Activated naive CD4-positive, alpha-beta T cell treated with anti-CD3 and anti-CD28 coated beads for 36 hours (primary cell): ENCODE measurements at places on chromosomes 3 and 15.

DNA sequence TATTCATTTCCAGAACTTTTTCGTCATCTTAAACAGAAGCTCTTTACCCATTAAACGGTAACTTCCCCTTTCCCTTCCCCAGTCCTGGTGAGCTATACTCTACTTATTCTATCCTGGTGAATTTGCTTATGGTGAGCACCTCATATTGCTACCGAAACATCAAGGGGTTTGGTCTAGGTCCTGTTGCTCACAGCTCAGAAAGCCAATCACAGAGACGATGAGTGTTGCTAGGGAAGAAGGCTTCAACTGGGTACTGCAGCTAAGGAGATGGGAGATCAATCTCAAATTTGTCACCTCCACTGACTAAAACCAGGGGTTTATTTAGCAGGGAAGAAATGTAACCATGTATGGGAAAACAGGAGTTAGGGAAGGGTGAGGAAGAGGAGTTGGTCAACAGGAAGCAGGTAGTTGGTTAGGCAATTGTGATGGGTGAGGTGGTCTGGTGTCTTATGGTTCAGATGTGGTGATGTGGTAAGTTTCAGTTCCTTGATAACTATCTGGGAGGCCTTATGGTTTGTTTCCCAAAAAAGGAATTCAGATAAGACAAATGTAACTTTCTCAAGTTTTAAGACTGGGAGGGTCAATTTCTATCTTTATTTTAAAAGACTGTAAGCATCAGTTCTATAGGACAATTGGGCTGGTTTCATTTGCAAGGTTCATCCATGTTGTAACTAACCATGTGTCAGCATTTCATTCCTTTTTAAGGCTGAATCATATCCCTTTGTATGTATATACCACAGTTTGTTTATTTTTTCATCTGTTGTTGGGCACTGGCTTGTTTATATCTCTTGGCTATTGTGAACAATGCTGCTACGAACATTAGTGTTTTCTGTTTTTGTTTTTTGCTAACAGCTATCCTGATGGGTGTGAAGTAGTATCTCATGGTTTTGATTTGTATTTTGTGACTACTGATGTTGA lies 24.3 kb downstream of the ARHGAP11B start:
- no peak for DNase-seq

- no peak for DNase-seq
Measured at GRCh38 chr3:14685179-14685578, 10.2 kb downstream of the C3orf20 start.

DNA sequence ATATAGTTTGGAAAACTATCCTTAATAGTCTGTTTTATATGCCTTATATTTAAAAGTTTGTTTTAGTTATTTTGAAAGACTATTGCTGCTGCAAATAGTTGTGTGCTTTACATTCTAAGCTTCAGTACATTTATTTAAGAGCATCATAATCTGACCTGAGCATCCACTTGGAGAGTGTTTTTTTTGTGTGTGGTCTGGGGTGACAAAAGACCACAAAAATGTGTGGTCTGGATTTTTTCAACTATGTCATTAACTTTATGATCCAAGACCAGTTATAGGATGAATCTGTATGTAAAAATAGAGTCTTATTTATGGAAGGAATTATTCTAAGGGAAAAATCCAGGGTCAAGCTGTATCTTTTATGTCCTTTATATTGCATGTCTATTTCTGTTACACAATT lies 77.4 kb downstream of the SLTM start:
- DNase-seq, result no peak

DNA sequence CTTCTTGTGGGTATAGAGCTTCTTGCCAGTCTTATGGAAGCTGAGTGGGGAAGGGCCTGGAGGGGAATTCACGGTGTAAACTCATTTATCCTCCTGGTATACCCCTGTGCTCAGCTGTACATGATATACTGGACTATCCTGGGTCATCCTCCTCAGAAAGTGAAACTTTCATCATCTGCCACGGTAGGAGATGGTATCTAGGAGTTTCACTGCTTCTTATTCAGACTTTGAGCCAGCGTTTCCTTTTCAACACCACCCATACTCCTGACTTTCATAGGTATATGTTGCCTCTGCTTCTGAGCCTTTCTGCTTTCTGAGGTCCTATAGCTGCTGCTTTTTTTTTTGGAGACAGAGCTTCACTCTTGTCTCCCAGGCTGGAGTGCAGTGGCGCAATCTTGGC lies 15.6 kb downstream of the SENP5 start:
- DNase-seq, result no peak

- DNase-seq, result no peak
Measured at GRCh38 chr3:191430103-191430502, 30.9 kb upstream of the PYDC2 start.

GRCh38 chr3:118628704-118629341 lies 405.8 kb downstream of the IGSF11 start:
- peak; percentile 38 for DNase-seq

DNA sequence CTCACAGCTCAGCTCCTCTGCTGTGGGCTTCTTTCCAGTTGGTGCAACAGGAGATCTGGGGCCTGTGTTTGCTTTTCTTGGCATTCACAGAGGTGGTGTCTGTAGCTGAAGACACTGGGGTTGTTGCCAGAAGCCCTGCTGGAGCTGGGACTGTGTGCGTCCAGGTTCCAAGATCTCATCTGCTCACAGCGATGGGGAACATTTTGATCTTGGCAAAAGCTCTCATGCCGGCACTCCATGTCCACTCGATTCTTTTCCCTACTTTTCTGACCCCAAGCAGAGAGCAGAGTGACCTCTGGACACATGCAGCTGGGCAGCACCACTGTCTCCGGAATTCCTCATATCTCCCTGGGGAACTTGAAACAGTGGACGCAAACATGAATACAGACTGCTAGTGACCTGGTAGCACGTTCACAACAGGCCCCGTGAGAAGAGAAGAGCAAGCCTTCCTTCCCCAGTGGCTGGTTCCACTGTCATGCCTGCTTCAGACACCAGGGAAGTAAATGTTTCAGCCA lies 36.1 kb upstream of the MECOM start:
- DNase-seq, result no peak

DNA sequence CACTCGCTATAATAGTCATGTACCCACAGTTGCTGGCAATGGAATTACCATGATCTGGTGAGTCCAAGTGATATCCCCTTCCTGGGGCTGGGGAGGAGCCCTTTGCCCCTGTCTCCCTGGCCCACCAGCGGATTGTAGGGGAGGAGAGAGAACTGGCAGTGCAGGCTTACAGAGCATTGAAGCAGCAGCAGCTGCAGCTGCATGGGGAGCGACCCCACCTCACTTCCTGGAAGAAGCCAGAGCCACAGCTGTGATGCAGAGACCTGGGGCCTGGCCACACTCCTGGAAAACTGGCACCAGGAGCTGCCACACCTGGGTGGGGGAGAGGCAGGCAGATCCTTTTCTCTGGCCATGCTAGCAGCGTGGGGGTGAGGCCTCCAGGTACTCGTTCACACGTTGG lies 300.1 kb upstream of the PROK2 start:
- DNase-seq, result no peak

DNA sequence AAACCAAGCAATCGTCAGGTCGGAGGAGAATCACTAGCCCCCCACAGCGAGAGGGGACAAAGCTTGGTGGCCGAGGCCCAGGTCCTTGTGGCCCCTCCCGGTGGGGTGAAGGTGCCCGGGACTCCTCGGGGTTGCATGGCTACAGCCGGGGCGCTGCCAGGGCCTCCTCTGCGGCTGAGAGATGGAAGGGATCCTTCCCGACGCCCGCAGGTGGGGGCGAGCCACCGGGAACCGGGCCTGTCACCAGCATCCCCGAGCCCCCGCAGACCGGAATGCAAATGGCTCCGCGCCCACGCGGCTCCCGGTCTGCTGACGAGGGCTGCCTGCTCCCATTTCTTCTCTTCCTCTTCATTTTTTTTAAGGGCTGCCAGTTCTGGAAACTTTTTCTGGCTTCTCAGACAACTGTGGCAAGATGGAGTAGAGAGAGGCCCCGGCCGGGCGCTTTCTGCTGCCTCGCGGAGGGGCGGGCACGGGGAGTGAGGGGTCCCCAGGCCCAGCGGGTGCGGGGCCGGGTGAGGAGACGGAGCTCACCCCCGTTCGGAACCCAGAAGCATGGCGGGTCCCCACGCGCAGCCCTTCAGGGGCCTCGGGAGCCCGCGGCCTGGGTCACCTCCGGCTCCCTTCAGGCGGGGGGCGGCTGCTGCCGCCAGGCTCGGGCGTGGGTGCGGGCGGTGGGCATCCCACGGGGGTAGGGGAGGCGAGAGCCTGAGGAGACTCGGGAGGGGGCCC lies 27.5 kb downstream of the MELTF start:
- DNase-seq, result peak; percentile 8

DNA sequence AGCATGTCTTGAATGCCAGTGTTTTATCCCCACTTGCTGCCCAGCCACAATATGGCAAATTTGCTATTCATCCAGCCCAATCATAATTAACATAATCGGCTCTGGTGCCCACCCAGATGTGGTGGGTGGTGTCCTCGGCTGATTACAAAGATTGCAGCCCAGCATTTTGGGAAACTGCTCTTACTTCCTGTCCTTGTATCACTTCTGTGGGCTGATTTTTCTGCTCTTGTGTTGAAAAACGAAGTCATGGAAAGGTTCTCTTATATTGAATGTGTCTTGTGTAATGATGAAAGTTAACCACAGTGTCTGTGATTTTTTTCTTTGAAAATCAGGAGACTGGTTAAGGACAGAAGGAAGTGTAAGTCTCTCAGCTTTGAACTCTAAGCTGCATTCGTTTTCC lies 141.7 kb downstream of the CACNA2D3 start:
- DNase-seq, result no peak

DNA sequence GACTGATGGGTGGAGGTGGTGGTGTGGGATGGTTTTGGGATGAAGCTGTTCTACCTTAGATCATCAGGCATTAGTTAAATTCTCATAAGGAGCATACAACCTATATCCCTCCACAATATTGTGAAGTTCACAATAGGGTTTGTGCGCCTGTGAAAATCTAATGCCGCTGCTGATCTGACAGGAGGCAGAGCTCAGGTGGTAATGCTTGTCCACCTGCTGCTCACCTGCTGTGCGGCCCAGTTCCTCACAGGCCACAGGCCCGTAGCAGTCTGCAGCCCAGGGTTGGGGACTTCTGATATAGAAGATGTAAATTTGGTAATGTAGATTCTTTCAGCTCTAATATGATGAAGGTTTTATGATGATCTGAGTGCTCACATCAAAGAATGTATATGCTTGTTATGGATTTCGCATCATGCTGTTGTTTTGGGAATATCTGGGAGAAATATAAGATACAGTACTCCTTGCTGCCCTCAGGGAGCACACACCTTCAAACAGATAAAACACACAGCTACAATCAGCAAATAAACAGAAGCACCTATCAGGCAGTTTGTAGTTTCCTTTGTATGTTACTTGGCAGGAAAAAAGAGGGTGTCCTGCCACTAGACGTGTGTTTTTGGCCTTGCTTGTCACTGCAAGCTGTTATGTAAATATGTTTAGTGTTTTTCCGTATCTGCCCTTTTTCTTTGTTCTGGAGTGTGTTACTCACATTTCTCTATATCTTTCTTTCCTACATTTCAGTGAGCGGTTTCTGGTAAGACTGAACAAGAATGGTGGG lies 239.1 kb upstream of the MANF start:
- no peak for DNase-seq

DNA sequence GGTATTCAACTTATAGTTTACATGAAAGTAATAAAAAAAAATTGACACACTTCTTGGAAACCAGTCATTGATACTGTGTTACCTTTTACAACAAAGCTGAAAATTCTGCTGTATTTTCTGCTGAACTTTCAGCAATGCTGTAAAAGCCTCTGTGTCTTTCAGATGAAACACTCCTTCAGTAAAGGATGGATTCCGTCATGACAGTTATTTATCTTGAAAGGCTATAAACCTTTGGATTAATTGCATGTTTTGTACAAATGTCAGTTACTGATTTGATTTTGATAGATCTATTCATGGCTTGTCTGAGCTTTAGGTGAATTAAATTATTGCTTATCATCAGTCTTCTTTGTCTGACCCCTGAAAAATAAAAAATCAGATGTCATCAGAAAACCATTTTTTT lies 355.1 kb downstream of the NAALADL2 start:
- DNase-seq, result no peak

- DNase-seq, result no peak
Measured at GRCh38 chr3:24628523-24629258, 134.0 kb upstream of the THRB start.

- DNase-seq, result no peak
Measured at GRCh38 chr15:92462424-92463125, 68.9 kb downstream of the ST8SIA2 start.

- no peak for DNase-seq
Measured at GRCh38 chr15:45449916-45450867, 71.8 kb upstream of the GATM start.

DNA sequence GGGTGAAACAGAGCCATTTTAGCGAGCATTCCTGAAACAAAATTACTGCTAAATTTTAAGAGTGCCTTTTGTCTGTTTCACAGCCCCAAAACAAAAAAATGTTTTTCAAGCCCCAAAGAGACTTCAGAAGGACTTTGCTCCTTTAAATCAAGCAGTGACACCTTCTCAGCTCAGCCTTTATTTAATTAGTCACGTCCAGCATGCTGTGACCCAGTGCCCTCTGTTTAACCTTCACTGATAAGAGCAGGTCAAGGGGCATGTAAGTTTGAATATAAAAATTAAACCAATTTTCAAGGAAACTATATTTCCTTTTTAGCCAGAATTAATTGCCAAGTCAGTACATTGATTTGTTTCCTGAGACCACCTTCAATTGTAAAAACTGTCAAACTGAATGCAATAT lies 40.6 kb downstream of the ISL2 start:
- DNase-seq, result no peak

- DNase-seq, result no peak
Measured at GRCh38 chr3:134597390-134597970, 53.3 kb downstream of the KY start.

DNA sequence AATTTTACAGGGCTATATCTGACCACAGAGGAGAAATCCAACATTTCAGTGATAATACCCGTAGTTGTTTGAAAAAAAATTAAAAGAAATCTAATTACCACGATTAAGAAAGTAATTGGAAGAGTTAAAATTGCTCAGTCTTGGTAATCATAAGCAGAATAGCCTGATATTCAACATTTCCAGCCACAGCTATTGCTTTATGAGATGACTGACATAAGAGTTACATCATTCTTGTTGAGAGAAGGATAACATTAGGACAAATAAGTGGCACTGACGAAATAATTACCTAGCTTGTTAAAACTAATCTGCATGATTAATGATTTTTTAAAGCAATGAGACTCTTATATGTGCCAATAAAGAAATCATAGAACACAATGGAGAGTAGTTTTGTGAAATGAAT lies 825.0 kb upstream of the GBE1 start:
- no peak for DNase-seq
